Activated CD8-positive, alpha-beta T cell treated with anti-CD3 and anti-CD28 coated beads for 36 hours (primary cell): ENCODE measurements at places on chromosomes 1 and 21.
A peak's percentile ranks its signal among the peaks of the same experiment; 100 is the strongest.

GRCh38 chr1:59266927-59267293 lies 30.0 kb upstream of the FGGY start:
- no peak for DNase-seq

GRCh38 chr1:36583980-36584782 lies 101.5 kb upstream of the CSF3R start:
- no peak for DNase-seq

DNA sequence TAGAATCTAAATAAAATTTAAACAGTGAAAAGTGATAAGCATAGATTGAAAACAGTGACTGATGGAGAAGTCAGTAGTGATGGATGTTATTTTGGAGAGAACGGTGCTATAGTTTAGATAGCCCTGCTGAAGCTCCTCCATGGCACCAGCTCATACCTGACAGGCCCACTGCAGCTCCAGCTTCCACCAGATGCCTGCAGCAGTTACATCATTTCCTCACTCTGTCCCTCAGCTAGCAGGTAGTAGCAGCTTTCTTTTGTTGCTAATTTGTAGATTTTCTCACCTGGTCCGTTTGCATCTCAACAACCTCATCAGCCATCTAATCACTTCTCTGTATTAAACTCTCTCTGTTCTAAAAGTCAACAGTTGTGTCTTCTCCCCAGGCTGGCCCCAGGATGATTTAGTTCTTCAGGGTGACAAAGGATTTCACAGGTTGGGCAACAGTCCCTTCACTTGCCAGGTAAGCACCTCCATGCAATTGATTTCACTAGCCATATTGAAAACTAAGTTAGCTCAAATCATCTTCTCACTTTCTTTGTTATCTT lies 128.3 kb downstream of the LMX1A start:
- DNase-seq = no peak

DNA sequence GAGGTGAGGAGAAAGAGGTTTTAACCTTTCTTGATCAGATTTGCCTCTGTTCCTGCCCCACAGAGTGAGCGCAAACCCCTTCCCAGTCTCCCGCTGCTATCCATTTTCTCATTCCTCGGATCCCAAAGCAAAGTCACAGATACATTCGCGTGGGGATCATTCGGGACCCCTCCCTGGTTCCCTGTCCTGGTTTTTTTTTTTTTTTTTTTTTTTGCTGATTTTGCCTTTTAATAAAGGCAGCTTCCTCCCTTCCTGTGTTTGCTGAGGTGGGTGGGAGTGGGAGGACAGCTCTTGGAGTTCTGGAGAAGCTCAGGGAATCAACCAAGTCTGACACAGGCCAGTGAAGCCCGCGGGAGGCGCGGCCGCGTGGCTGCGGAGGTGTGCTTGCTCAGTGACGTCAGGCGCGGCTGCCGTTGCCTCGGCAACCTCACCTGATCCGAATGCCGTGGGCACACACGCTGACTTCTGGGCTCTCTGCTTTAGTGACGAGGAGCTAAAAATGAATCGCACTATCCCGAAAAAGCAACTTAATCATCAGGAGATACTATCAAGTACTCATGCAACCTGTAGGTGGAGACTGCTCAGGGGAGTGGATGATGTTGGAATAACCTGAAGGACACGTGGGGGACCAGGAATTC lies 106.4 kb downstream of the TBX19 start:
- peak; percentile 83 for DNase-seq

DNA sequence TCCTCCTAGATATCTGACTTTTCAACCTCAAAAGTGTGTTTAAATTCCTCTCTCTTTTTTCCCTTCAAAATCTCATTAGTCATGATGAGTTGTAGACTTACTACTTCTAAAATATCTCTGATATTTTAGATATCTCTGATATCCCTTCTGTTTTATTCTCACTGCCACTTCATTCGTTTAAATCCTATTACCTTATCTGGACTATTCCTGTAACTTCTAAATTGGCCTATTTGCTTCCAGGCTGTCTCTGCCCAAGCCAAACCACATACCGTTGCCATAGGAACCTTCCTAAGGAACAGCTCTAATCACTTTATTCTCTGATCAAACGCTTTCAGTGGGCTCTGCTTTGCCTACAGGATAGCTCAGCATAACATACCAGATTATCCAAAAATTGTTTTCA lies 333.1 kb upstream of the CHRM3 start:
- no peak for DNase-seq

DNA sequence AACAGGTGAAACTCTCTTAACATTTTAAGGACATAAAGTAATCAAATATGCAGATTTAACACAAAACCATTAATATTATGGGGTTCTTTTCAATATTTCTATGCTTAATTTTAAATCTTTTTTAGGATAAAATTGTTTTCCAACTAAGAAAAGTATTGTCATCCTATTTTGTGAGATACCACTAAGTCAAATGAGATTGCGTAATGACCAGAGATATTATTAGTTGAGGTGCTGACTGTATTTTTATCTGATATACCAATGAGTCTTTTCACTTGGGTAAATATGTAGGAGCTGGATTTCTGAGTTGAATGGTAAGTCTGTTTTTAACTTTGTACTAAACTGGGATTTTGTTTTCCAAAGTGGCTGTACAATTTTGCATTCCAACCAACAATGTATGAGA lies 25.4 kb downstream of the LEPR start:
- DNase-seq = no peak

DNA sequence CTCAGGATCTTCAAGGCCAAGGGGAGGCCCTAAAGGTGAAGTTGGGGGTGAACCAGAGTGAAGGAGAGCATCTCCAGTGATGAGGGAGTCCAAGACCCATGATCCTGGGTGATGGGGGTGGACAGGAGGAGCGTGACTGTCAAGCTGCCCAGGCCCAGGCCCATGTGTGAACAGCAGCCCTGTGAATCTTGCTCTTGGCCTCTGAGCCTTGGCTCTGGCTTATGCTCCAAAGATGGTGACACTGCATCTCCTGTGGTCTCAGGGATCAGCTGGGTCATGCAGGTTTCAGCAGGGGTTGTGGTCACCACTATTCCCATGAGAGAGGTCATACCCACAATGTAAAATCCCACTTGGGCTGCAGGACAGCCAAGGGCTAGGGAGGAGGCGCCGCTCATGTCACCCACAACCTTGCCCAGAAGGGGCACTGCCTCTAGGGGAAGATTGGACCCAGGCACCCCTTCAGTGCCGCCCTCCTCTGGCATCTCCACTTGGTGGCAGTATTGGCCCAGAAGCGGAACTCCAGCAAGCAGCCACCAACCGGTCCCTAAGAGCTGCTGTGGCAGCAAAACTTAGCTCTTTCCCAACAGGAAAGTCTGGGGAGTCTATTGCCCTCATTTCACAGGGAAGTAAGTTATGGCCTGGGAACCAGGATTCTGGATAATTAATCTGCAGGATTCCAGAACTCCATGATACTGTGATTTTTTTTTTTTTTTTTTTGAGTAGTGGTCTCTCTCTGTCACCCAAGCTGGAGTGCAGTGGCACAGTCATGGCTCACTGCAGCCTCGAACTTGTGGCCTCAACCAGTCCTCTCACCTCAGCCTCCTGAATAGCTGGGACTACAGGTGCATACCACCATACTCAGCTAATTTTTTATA lies 7.5 kb upstream of the WNT3A start:
- peak; percentile 85 for DNase-seq

GRCh38 chr1:221809091-221810029 lies 67.5 kb upstream of the DUSP10 start:
- peak; percentile 34 for DNase-seq
